ENCODE measurements at places on chromosomes 12 and 14. TPM values are rescaled to one million over a fixed set of nuclear protein-coding genes. Genes with fewer than 3 reads are reported as not detected.

NELL2 gene
- 5.8 TPM for total RNA-seq

IL23A gene
- 2.2 TPM for total RNA-seq

C3AR1 gene
- 9.5 TPM for total RNA-seq

SIX6 gene
- not detected for total RNA-seq

KITLG gene
- total RNA-seq: not detected

FSCB gene
- total RNA-seq: not detected

SLC11A2 gene
- 54.3 TPM for total RNA-seq

SLC24A4 gene
- total RNA-seq: 1.1 TPM

DNA sequence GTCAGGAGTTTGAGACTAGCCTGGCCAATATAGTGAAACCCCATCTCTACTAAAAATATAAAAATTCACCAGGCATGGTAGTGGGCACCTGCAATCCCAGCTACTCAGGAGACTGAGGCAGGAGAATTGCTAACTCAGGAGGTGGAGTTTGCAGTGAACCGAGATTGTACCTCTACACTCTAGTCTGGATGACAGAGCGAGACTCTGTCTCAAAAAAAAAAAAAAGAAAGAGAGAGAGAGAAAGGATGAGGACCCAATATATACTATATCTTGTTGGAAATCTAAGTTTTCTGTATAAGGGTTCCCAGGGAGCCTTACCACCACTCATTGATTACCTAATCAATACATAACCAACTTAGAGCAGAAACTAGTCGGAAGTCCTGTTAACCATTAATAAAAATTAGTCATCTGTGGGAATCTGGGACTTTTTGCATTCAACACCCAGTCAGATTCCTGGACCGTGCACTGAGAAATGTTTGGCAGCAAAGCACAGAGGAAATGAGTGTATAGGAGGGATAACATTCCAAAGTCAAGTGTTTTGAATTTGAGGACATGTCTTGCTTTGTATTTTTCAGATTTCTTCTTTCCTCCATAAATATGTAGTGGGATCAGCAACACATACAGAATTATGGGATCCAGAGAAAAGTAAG, 44.8 kb upstream of the NR2C1 start:
- no peaks in the 10 kb centered on the region for H3K4me1 ChIP-seq
- H3K36me3 ChIP-seq: no peaks in the 10 kb centered on the region
- no peak overlapping the region for H3K27ac ChIP-seq

DNA sequence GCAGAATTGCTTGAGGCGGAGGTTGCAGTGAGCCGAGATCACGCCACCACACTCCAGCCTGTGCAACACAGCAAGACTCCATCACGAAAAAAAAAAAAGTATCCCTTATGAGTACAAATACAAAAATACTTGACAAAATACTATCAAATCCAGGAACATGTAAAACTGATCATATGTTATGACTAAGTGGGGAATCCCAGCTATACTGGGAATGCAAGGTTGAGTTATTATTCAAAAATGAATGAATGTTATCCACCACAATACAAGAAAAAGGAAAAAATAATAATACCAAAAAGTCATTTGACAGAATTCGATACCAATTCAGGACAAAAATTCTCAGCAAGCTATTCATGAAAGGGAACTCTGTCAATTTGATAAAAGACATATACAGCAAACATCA, 32.6 kb downstream of the MOK start:
- no peak for DNase-seq
- H3K4me3 ChIP-seq: no peak overlapping the region
- H3K4me1 ChIP-seq: no peaks in the 10 kb centered on the region
- no peaks in the 10 kb centered on the region for H3K27me3 ChIP-seq

DNA sequence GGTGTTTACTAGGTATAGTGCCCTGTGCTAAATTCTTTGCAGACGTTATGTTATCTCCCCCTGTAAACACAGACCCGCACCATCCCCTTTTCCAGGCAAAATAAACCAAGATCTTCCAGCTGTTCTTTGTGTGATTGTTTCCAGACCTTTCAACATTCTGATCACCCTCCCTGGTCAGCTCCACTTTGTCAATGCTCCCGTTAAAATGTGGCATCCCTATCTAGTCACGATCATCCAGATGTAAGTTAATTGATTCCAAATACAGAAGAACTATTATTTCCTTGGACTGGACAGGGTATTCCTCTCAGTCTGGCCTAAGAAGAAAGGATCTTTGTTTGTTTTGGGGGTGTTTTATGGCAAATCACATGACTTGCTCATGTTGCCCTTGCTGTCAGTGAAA, 127.6 kb upstream of the ARID2 start:
- H3K36me3 ChIP-seq: no peaks in the 10 kb centered on the region
- no peak overlapping the region for H3K4me3 ChIP-seq
- H3K27me3 ChIP-seq: no peaks in the 10 kb centered on the region
- no peak for DNase-seq

DNA sequence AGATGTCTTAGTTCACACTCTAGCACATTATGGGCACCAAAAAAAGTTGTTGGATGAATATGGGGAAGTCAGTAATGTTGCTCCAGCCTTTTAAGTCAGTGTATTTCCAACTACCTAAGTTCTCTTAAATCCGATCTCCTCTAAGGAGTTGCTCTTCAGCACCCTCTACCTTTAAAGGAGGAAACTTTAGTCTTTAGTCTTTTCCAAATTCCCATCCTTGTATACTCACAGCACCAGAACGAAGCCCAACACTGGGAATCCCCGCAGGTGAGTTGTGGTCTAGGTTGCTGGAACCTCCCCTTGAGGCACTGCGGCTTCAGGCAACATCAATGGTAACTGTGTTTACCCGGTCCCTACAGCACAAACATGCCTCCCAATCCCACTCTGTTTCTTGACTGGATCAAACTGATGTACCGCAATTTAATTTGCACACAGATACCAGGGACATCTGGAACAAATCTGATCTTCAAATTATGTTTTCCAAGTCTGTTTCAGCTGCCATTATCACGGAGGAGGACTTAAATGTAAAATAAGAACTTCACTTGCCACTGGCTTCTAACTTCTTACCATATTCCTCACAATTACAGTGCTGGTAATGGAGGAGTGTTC, 179.0 kb downstream of the FOXN3 start:
- no peaks in the 10 kb centered on the region for H3K27me3 ChIP-seq
- H3K4me1 ChIP-seq: peaks cover 26% of the 10 kb centered on the region
- no peak overlapping the region for H3K27ac ChIP-seq
- H3K4me3 ChIP-seq: no peak overlapping the region
- no peak for DNase-seq

GRCh38 chr14:64281805-64282204, 12.4 kb downstream of the ESR2 start:
- no peaks in the 10 kb centered on the region for H3K36me3 ChIP-seq
- peaks cover 4% of the 10 kb centered on the region for H3K4me1 ChIP-seq
- no peak for DNase-seq
- H3K4me3 ChIP-seq: no peak overlapping the region
- no peak overlapping the region for H3K27ac ChIP-seq

GRCh38 chr14:68941820-68942219, 37.3 kb downstream of the ACTN1 start:
- H3K36me3 ChIP-seq: no peaks in the 10 kb centered on the region
- no peaks in the 10 kb centered on the region for H3K27me3 ChIP-seq
- H3K27ac ChIP-seq: no peak overlapping the region
- DNase-seq: no peak
- no peak overlapping the region for H3K4me3 ChIP-seq

DNA sequence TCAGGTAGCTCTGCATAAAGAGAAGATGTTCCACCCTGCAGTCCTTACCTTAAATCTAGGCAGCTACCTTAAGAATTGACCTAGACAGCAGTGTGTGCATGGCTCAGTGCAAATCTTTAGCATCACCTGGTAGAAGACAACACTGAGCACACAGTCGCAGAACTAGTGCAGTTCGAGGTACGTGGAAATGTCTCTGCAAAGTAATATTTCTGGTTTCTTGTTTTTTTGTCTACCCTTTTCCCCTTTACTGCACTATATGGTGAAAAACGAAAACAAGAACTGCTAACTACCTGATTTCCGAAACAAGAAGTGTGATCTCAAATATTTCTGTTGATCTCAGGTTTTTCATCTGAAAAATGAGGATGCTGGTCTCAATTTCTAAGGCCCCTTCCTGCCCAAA, 82.5 kb downstream of the ETV6 start:
- no peaks in the 10 kb centered on the region for H3K27me3 ChIP-seq
- H3K4me3 ChIP-seq: no peak overlapping the region
- H3K36me3 ChIP-seq: no peaks in the 10 kb centered on the region
- H3K4me1 ChIP-seq: peaks cover 35% of the 10 kb centered on the region

GRCh38 chr14:26925876-26926584, 328.2 kb upstream of the NOVA1 start:
- H3K4me1 ChIP-seq: no peaks in the 10 kb centered on the region
- no peak overlapping the region for H3K4me3 ChIP-seq
- no peak overlapping the region for H3K27ac ChIP-seq
- no peaks in the 10 kb centered on the region for H3K27me3 ChIP-seq

- H3K4me3 ChIP-seq: no peak overlapping the region
- no peaks in the 10 kb centered on the region for H3K36me3 ChIP-seq
- H3K4me1 ChIP-seq: no peaks in the 10 kb centered on the region
- no peak for DNase-seq
- no peaks in the 10 kb centered on the region for H3K27me3 ChIP-seq
Measured at GRCh38 chr14:96103560-96104460, 64.6 kb downstream of the C14orf132 start.

GRCh38 chr12:130982565-130983225, 29.0 kb downstream of the ADGRD1 start:
- no peak for DNase-seq
- no peak overlapping the region for H3K27ac ChIP-seq
- no peak overlapping the region for H3K4me3 ChIP-seq
- peaks cover 29% of the 10 kb centered on the region for H3K4me1 ChIP-seq
- no peaks in the 10 kb centered on the region for H3K27me3 ChIP-seq

- H3K36me3 ChIP-seq: no peaks in the 10 kb centered on the region
- H3K27ac ChIP-seq: no peak overlapping the region
- H3K4me3 ChIP-seq: no peak overlapping the region
Measured at GRCh38 chr12:52364901-52365489, 2.3 kb downstream of the KRT85 start.

GRCh38 chr12:132828706-132829534, at the start of gene GOLGA3:
Gene GOLGA3 (minus strand): TSS chr12:132828869. CDS start chr12:132822128, 6,741 bp downstream.
- H3K36me3 ChIP-seq: peaks cover 21% of the 10 kb centered on the region
- peaks cover 29% of the 10 kb centered on the region for H3K4me1 ChIP-seq
- H3K27me3 ChIP-seq: no peaks in the 10 kb centered on the region
- peak within 1 kb of the TSS; percentile 98 for H3K4me3 ChIP-seq
- H3K27ac ChIP-seq: peak within 1 kb of the TSS; percentile 100

GRCh38 chr12:2783936-2784600, 10.7 kb upstream of the FKBP4 start:
- no peak overlapping the region for H3K27ac ChIP-seq
- H3K4me1 ChIP-seq: peaks cover 7% of the 10 kb centered on the region
- H3K27me3 ChIP-seq: no peaks in the 10 kb centered on the region

GRCh38 chr12:52189376-52190174, 2.2 kb downstream of the KRT80 start:
- H3K27ac ChIP-seq: no peak overlapping the region
- no peaks in the 10 kb centered on the region for H3K36me3 ChIP-seq
- no peak for DNase-seq

DNA sequence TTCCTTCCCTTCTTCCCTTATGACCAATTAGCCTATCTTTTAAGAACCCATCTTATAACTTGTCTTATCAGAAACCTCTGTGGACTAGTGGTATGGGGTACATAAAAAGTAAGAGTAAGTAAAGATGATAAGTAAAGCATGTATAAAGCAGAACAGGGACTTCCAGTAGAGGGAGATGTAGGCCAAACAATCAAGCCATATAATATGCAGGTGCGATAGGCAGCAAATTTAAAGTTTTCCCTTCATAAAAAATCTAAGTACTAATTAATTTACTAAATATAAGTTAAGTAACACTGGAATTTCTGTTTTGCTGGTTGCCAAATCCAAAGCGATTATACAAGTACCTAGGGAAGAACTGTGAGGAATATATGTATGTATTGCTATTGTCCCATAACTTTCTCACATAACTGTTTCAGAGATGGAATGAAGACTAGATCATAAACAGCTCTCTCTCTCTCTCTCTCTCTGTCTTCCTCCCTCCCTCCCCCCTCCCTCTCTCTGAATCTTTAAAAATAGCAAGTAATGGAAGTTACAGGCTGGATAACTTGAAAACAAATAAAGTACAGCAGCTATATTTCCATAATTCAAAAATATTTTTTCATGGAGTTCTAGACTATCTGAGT, 25.7 kb downstream of the METTL25 start:
- H3K27ac ChIP-seq: no peak overlapping the region
- no peaks in the 10 kb centered on the region for H3K4me1 ChIP-seq
- no peak overlapping the region for H3K4me3 ChIP-seq
- H3K36me3 ChIP-seq: no peaks in the 10 kb centered on the region
- no peak for DNase-seq
- H3K27me3 ChIP-seq: no peaks in the 10 kb centered on the region

- H3K27ac ChIP-seq: no peak overlapping the region
- no peak overlapping the region for H3K4me3 ChIP-seq
- no peak for DNase-seq
- H3K27me3 ChIP-seq: no peaks in the 10 kb centered on the region
Measured at GRCh38 chr14:28983279-28983678, 216.7 kb downstream of the FOXG1 start.

GRCh38 chr12:110059651-110060000, 11.3 kb upstream of the C12orf76 start:
- DNase-seq: no peak
- H3K4me3 ChIP-seq: no peak overlapping the region
- H3K36me3 ChIP-seq: no peaks in the 10 kb centered on the region
- no peaks in the 10 kb centered on the region for H3K27me3 ChIP-seq
- no peak overlapping the region for H3K27ac ChIP-seq

DNA sequence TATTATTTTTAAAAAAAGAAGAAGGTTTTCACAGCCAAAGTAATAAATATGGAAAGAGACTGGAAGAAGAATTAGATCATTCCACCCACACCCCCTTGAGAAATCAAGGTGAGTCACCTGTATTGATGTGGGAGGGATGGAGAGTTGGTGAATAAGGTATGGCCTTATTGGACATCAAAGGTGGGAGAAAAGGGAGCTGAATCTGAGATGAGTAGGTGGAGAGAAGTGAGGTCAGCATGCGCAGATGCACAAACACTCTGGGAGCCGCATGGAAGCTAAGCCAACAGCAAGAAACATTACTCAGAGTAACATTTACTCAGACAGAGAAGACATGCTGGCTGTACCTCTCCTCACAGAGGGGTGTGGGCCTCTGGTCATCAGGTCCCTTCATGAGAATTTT, 113.1 kb upstream of the FOXG1 start:
- no peaks in the 10 kb centered on the region for H3K4me1 ChIP-seq
- H3K36me3 ChIP-seq: no peaks in the 10 kb centered on the region
- no peak for DNase-seq
- H3K4me3 ChIP-seq: no peak overlapping the region

- H3K27me3 ChIP-seq: no peaks in the 10 kb centered on the region
- H3K27ac ChIP-seq: no peak overlapping the region
- no peak for DNase-seq
- H3K4me3 ChIP-seq: no peak overlapping the region
- H3K4me1 ChIP-seq: no peaks in the 10 kb centered on the region
Measured at GRCh38 chr12:41264281-41264680, 76.2 kb downstream of the PDZRN4 start.

Measured in natural killer cell (primary cell).